Activated CD4-positive, alpha-beta memory T cell treated with anti-CD3 and anti-CD28 coated beads for 36 hours (primary cell): ENCODE measurements at places on chromosomes 16 and 17.

DNA sequence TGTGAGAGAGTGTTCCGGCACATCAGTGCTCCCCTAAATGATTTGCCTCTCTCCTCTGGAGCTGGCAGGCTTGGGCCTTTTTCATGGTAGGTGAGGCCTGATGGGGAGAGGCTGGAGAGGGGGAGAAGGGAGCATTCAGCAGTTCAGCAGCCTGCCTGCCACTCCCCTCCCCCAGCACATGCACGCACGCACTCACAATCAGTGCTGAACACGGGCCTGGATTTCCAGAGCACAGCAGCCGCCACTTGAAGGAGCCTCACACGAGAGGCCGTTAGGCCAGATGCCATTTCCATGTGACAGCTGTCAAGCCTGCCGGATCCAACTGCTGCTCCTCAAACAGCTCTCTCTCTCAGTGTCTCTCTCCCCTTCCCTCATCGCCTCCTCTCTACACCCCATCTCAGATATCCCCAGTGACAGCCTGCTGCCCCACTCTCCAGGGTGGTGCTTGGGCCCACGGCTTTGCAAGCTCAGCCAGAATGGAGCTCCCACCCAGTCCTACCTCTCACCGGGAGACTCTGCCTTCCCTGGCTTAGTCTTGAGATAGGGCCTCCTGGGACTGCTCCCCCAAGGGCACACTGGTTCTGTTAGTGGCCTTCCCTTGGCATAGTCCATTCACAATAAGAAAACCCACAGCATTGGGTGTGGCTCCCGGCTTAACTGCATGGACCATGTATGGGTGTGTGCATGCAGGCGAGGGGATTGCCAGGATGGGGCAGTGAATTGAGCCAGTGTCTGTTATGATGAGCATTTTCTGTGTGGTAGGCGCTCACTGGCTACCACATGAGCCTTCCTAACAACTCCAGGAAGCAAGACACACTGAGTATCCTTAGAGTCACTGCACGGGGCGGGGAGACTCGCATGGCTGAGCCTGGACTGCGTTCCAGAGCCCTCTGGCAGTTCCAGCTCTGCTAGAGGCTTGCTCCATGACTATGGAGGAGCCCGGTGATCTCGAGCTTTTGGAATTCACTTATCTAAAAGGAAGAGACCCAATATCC lies 226.2 kb downstream of the CCDC182 start:
- DNase-seq, result no peak

DNA sequence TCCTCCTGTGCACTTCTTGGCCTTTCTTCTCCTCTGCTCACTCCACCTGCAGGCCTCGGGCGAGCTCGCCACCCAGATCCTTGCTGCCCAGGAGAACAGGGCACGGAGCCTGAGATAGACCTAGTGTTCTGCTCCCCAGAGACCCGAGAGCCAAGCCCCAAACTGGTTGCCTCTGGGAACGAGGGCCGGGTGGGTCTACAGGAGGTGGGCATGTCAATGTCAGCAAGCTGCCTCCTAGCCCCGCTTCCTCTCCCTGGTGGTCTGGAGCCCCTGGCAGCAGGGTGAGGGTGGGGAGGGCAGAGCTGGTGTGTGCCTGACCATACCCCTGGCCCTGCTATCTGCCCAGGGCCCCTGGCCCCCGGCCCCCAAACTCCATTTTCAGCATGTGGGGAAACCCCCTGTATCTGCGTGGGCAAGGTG lies 841 bp upstream of the NDRG4 start:
- DNase-seq, result no peak

DNA sequence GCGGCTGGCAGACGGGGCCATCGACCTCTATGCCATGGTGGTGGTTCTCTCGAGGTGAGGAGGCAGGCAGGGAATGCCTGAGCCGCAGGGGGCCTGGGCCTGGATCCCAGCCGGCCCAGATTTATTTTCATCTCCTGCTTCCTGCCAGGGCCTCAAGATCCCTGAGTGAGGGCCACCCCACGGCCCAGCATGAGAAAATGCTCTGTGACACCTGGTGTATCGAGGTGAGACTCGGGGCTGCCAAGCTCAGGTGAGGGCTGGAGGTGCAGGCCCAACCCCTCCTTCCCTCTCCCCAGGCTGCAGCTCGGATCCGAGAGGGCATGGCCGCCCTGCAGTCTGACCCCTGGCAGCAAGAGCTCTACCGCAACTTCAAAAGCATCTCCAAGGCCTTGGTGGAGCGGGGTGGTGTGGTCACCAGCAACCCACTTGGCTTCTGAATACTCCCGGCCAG lies 4.9 kb downstream of the ACADVL start:
- no peak for DNase-seq

- DNase-seq, result no peak
Measured at GRCh38 chr16:51938861-51939260, 608.1 kb downstream of the TOX3 start.

DNA sequence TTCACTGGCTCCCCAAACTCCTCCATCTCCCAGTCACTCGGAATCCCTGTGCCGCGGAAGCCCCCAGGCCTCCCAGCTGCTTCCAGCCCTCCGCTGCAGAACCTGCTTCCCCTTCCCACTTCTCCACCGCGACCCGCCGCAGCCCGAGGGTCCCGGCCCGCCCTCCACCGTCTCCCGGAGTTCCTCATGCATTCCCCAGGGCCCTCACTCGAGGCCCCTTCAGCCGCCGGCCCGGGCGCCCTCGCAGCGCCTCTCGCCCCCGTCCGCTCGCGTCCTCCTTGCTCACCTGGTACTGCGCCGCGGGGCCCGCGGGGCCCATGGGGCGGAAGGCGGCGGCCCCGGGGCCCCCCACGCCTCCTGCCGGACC lies 329 bp downstream of the SMARCD2 start:
- no peak for DNase-seq

GRCh38 chr17:7443499-7444485 lies 1.1 kb upstream of the CHRNB1 start:
- DNase-seq, result no peak
